ENCODE measurements at places on chromosomes 12 and 14. TPM values are rescaled to one million over a fixed set of nuclear protein-coding genes. Genes with fewer than 3 reads are reported as not detected.

DNA sequence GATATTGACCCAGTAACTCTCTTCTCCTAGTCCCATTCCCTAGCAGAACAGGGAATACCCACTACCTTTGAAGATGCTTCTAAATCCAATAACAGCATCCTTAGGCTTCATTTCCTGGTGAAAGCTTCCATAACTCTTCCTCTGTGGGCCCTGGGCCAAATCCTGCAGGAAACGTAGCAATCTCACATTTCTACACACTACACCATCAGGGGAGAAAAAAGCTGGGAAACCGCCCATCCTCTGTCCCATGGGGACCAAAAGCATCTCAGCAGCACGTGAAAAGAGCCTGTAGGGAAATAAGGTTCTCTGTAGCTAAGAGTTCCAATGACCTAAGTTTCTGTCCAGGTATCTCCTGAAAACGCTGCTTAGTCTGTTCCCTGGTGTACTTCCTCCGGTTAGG lies 340.2 kb downstream of the DPF3 start:
- no peaks in the 10 kb centered on the region for H3K36me3 ChIP-seq
- no peaks in the 10 kb centered on the region for H3K4me1 ChIP-seq
- DNase-seq, result no peak
- no peak overlapping the region for H3K27ac ChIP-seq
- H3K27me3 ChIP-seq, result peaks cover 36% of the 10 kb centered on the region
- no peak overlapping the region for H3K4me3 ChIP-seq

DNA sequence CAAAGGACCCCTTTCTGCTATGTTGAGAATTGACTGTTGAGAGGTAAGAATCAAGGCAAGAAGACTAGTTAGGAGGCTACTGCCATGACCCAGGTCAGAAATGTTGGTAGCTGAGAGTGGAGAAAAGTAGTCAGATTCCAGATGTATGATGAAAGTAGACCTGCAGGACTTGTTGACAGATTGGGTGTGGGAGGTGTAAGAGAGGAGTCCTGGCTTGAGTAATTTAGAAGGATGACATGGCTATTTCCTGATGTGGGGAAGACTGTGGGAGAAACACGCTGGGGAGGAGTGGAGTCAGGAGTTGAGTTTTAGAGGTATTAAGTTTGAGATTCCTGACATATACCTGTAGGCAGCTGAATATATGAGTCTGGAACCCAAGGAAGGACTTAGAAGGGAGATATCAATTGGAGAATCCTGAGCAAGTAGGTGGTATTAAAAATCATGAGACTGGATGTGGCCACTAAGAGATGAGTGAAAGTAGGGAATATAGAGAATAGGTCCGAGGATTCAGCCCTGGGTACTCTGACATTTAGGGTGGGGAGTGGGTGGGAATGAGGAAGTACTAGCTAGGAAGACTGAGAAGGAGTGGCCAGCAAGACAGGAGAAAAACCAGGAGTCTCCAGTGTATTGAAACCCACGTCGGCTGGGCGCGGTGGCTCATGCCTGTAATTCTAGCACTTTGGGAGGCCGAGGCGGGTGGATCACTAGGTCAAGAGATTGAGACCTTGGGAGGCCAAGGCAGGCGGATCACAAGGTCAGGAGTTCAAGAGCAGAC lies 12.6 kb upstream of the DDX47 start:
- H3K4me1 ChIP-seq, result peaks cover 51% of the 10 kb centered on the region
- no peaks in the 10 kb centered on the region for H3K27me3 ChIP-seq
- no peaks in the 10 kb centered on the region for H3K36me3 ChIP-seq

GRCh38 chr14:73729556-73730265 lies 15.5 kb upstream of the PNMA1 start:
- peaks cover 38% of the 10 kb centered on the region for H3K36me3 ChIP-seq
- no peak for DNase-seq
- H3K27ac ChIP-seq, result no peak overlapping the region

DNA sequence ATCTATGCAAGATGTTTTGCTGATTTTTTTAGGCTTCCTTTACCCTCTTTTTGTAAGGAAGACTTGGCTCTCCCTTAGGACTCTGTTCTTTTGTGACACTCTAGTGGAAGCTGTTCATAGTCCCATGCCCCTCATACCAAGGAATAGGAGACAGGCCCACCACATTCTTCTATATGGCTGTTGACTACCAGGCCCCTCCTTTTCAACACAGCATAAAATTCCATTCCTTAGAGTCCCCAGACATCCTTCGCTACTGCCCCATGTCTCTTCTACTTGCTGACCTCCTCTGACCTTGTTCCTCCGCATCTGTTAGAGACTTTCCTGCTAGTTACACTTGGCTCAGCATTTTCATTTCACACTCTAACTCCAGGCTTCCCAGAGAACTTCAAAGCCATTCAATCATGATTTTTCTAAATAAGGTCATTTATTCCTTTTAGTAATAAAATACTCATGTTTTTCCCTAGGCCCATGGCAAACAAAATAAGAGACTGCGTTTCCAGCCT lies 9.7 kb downstream of the PIK3C2G start:
- H3K4me3 ChIP-seq, result no peak overlapping the region
- no peak overlapping the region for H3K27ac ChIP-seq
- H3K4me1 ChIP-seq, result peaks cover 7% of the 10 kb centered on the region
- no peak for DNase-seq
- no peaks in the 10 kb centered on the region for H3K36me3 ChIP-seq

GRCh38 chr14:92877757-92878431 lies 45.1 kb upstream of the CHGA start:
- no peaks in the 10 kb centered on the region for H3K4me1 ChIP-seq
- H3K36me3 ChIP-seq, result no peaks in the 10 kb centered on the region
- no peak overlapping the region for H3K4me3 ChIP-seq
- H3K27ac ChIP-seq, result no peak overlapping the region

GRCh38 chr12:5416571-5416970 lies 15.3 kb upstream of the NTF3 start:
- DNase-seq, result no peak
- H3K4me1 ChIP-seq, result no peaks in the 10 kb centered on the region
- H3K4me3 ChIP-seq, result no peak overlapping the region
- no peaks in the 10 kb centered on the region for H3K27me3 ChIP-seq
- no peaks in the 10 kb centered on the region for H3K36me3 ChIP-seq
- H3K27ac ChIP-seq, result no peak overlapping the region

- no peaks in the 10 kb centered on the region for H3K4me1 ChIP-seq
- H3K36me3 ChIP-seq, result no peaks in the 10 kb centered on the region
- no peak overlapping the region for H3K4me3 ChIP-seq
- no peak for DNase-seq
- H3K27me3 ChIP-seq, result no peaks in the 10 kb centered on the region
Observed at GRCh38 chr12:106073179-106073578, 65.6 kb downstream of the NUAK1 start.

GRCh38 chr14:69090187-69090789 lies 62.6 kb downstream of the DCAF5 start:
- no peaks in the 10 kb centered on the region for H3K27me3 ChIP-seq
- H3K36me3 ChIP-seq, result 0 out of 2 replicates have a peak, but pooled peaks cover 6% of the 10 kb centered on the region
- peak; percentile 45 for DNase-seq
- H3K27ac ChIP-seq, result no peak overlapping the region

DNA sequence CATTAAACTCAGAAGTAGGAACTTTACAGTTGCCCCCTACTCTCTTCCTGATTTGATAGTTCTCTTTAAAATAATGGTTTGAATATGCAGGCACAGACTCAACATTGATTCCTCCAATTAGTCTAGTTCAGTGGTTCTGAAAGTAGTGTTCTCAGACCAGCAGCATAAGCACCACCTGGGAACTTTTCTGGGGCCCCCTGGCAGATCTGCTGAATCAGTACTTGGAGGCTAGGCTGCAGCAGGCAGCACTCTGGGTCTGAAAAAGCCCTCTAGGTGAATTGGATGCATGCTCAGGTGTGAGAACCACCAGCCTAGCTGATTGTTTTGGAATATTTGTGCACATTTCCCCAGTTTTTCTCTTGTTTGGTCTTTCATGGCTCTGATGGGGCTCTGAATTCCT lies 198.6 kb upstream of the NOS1 start:
- no peak overlapping the region for H3K27ac ChIP-seq
- no peak overlapping the region for H3K4me3 ChIP-seq
- no peaks in the 10 kb centered on the region for H3K36me3 ChIP-seq
- H3K27me3 ChIP-seq, result no peaks in the 10 kb centered on the region
- H3K4me1 ChIP-seq, result no peaks in the 10 kb centered on the region

GRCh38 chr12:356276-356988 lies 32.7 kb downstream of the KDM5A start:
- H3K27ac ChIP-seq, result no peak overlapping the region
- H3K4me1 ChIP-seq, result peaks cover 35% of the 10 kb centered on the region

DNA sequence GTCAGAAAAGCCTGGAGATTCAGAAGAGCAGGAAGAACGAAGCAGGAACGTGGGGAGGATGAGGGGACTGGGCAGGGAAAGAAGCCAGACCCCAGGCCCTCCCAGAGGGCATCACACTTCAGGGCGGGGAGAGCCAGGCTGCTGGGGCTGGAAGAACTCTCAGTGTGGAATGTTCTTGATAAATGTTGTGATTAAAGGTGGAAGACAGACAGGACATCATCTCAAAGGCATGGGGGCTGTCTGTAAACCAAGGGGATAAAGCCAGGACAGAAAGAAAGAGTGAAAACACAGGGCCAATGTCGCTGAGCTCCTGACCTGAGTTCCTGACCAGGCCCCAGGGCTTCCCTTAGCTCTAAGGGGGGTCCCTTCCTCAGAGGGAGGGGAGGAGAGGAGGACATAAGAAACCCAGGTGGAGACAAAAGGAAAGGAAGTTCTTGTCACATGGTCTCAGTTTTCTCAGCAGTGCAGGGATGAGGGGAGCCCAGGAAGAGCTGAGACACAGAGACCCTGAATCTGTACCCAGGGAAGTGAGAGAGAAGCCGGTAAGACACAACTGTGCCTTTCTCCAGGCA lies 56.3 kb downstream of the SETD3 start:
- H3K27ac ChIP-seq, result no peak overlapping the region
- no peak overlapping the region for H3K4me3 ChIP-seq
- no peaks in the 10 kb centered on the region for H3K4me1 ChIP-seq
- H3K27me3 ChIP-seq, result no peaks in the 10 kb centered on the region

- H3K27me3 ChIP-seq, result no peaks in the 10 kb centered on the region
- no peaks in the 10 kb centered on the region for H3K36me3 ChIP-seq
- H3K27ac ChIP-seq, result no peak overlapping the region
- no peak overlapping the region for H3K4me3 ChIP-seq
- no peak for DNase-seq
Observed at GRCh38 chr12:116939734-116940133, 29.0 kb downstream of the FBXW8 start.

- no peaks in the 10 kb centered on the region for H3K27me3 ChIP-seq
- peaks cover under 1% of the 10 kb centered on the region for H3K4me1 ChIP-seq
- DNase-seq, result no peak
- H3K36me3 ChIP-seq, result no peaks in the 10 kb centered on the region
Observed at GRCh38 chr14:76581592-76581991, 179.7 kb upstream of the VASH1 start.

GRCh38 chr14:22838631-22839041 lies 2.3 kb downstream of the MMP14 start:
- H3K27me3 ChIP-seq, result no peaks in the 10 kb centered on the region
- no peak overlapping the region for H3K4me3 ChIP-seq
- H3K4me1 ChIP-seq, result peaks cover 14% of the 10 kb centered on the region
- peaks cover 8% of the 10 kb centered on the region for H3K36me3 ChIP-seq
- DNase-seq, result no peak

DNA sequence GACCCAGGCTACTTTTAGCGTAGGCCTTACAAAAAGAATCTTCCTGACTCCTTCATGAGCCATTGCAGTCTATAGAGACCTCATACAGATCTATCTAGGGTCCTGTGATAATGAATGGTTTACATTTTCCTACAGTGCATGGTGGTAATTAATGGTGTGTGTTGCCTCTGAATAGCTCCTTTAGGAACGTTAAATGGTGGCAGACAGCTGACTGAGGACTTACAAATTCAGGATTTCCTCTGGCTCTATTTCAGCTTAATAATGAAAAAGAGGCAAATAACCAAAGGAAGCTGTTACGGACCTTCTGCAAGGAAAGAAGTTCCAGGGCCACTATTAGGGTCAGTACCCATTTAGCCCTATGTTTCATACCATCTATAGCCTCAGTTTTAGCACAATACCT lies 5.1 kb downstream of the IKBIP start:
- no peaks in the 10 kb centered on the region for H3K36me3 ChIP-seq
- DNase-seq, result no peak
- H3K4me3 ChIP-seq, result no peak overlapping the region
- no peak overlapping the region for H3K27ac ChIP-seq
- H3K27me3 ChIP-seq, result no peaks in the 10 kb centered on the region
- H3K4me1 ChIP-seq, result peaks cover 21% of the 10 kb centered on the region

GRCh38 chr14:101992708-101993107 lies 28.3 kb downstream of the DYNC1H1 start:
- no peak overlapping the region for H3K27ac ChIP-seq

Gene ABHD12B
- total RNA-seq, result 0.74 TPM

Gene CEBPE
- total RNA-seq, result not detected

Gene VRTN
- 0.10 TPM for total RNA-seq

Gene OR10P1
- total RNA-seq, result not detected

Gene CAPS2
- 18.3 TPM for total RNA-seq

All from HCT116 (cell line).